IMR-90 (cell line): ENCODE measurements at places on chromosomes 12 and 14. TPM values are rescaled to one million over a fixed set of nuclear protein-coding genes. Genes with fewer than 3 reads are reported as not detected.
A peak's percentile ranks its signal among the peaks of the same experiment; 100 is the strongest.

- no peaks in the 10 kb centered on the region for H3K36me3 ChIP-seq
- no peaks in the 10 kb centered on the region for H3K27me3 ChIP-seq
- no peak overlapping the region for H3K27ac ChIP-seq
- peak; percentile 55 for DNase-seq
These were observed 993.3 kb upstream of the TMEM132C start for GRCh38 chr12:127273626-127274025.

DNA sequence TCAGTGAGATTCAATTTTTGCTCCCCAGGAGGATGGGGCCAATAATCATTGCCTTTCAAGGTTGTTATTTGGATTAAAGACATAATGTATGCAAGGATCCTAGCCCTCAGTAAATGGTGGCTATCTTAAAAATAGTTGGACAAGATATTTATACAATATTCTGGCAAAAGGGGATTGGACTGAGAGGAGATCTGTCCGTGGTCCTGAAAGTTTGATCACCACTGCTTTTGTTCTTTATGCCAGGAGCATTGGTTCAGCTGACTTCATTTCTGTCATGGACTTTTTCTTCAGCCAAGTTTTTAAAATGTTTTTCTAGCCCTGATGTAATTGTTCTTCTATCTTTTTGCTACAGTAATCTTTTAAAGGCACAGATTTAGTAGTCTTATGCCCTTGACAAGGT lies 70.2 kb upstream of the TCL1A start:
- H3K27me3 ChIP-seq: no peaks in the 10 kb centered on the region
- no peaks in the 10 kb centered on the region for H3K4me1 ChIP-seq
- no peak overlapping the region for H3K27ac ChIP-seq
- DNase-seq: peak; percentile 38
- no peaks in the 10 kb centered on the region for H3K36me3 ChIP-seq

DNA sequence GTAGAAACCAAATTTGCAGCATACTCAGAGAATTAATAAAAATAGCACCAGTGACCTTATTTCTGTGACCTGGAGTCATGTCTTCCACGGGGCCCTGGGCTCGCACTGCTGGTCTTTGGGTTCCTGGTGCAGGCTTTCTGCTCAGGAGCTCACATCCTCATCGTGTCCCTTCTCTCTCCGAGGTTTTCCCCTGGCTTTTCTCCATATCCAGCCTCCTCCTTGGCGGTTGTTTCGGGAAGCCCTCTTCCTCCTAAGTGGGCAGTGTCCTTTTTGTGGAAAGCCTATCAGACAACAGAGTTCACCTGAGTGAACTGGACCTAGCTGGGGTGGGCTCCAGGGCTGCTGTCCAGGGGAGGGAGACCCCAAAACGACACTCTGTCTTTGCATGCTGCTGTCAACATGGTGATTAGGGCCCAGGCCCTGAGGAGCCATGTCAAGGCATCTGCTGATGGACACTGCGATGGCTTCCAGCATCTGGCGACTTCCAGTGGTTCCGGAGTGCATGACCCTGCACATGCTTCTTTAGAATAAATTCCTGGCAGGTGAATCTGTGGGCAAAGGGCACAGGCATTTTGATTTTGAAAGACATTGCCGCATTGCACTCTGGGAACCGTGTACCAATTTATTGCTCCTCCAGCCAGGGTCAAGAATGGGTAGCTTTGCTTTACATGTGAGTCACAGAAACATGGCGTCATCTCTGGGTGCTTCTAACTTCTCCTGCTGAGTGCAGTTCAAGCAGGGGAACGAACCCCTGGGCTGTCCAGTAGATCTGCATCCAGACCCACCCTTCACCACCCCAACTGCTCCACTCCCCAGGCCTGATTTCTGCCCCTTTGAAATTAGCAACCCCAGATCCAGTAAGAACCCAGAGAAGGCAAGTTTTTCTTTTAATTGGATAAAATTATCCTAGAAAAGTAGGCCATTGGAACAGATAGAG lies 136.8 kb downstream of the ADGRD1 start:
- no peaks in the 10 kb centered on the region for H3K27me3 ChIP-seq
- DNase-seq: no peak
- H3K27ac ChIP-seq: no peak overlapping the region
- H3K4me1 ChIP-seq: no peaks in the 10 kb centered on the region
- H3K4me3 ChIP-seq: no peak overlapping the region

DNA sequence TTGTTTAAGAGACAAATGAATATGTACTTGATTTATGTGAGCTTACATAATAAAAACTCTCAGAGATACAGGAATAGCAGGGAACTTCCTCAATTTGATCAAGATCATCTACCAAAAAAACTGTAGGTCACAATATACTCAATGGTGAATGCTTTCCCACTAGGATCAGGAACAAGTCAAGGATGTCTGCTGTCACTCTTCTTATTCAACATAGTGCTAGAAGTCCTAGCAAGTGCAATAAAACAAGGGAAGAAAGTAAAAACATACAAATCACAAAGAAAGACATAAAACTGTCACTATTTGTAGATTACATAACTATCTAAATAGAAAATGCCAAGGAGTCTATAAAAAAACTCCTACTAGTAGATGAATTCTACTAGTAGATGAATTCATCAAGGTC lies 41.9 kb upstream of the PAWR start:
- no peak overlapping the region for H3K4me3 ChIP-seq
- no peak for DNase-seq
- no peaks in the 10 kb centered on the region for H3K36me3 ChIP-seq
- no peaks in the 10 kb centered on the region for H3K4me1 ChIP-seq

MYF5 gene
- not detected in 2 replicates for polyA plus RNA-seq

- peak within 1 kb of the TSS; percentile 61 for H3K4me3 ChIP-seq
- no peak within 1 kb of the TSS; the same call in 1 of the 2 replicates for H3K27ac ChIP-seq
- no peaks in the 10 kb centered on the region for H3K36me3 ChIP-seq
- no peak for DNase-seq
- no peaks in the 10 kb centered on the region for H3K27me3 ChIP-seq
These were observed at the start of gene SSTR1 for GRCh38 chr14:38207736-38208617. TSS of gene SSTR1 (plus strand) at chr14:38207904. CDS start at chr14:38209390, 1,486 bp downstream.

C12orf60 gene
- polyA plus RNA-seq: 0.57 and 1.1 TPM in 2 replicates

TMEM132C gene
- not detected in 2 replicates for polyA plus RNA-seq

DNA sequence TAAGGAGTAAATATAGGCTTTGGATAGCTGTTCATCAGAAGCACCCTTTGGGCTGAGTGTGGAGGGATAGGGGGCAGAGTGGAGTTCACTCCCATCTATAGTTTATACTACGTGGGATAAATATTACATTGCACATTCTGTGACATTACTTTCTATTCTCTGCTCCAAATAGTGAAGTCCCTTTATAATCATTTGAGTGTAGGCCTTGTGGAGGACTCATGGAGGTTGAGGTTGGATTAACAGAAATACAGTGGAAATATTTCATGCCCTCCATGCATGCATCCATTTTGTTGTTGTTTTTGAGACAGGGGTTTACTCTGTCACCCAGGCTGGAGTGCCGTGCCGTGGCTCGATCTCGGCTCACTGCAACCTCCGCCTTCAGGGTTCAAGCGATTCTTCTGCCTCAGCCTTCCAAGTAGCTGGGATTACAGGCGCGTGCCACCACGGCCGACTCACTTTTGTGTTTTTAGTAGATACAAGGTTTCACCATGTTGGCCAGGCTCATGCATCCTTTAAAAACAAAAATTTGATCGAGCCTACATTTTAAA lies 1.4 kb downstream of the CHPT1 start:
- H3K4me3 ChIP-seq: peak overlapping the region; percentile 99
- H3K4me1 ChIP-seq: peaks cover 7% of the 10 kb centered on the region
- DNase-seq: peak; percentile 12
- H3K27ac ChIP-seq: no peak overlapping the region
- no peaks in the 10 kb centered on the region for H3K36me3 ChIP-seq

GRCh38 chr14:104913435-104913834 lies 11.2 kb upstream of the PLD4 start:
- H3K4me1 ChIP-seq: peaks cover 2% of the 10 kb centered on the region; the same call in 1 of the 2 replicates
- H3K27ac ChIP-seq: no peak overlapping the region
- DNase-seq: no peak
- peaks cover 29% of the 10 kb centered on the region for H3K27me3 ChIP-seq
- H3K4me3 ChIP-seq: no peak overlapping the region
- H3K36me3 ChIP-seq: no peaks in the 10 kb centered on the region

DNA sequence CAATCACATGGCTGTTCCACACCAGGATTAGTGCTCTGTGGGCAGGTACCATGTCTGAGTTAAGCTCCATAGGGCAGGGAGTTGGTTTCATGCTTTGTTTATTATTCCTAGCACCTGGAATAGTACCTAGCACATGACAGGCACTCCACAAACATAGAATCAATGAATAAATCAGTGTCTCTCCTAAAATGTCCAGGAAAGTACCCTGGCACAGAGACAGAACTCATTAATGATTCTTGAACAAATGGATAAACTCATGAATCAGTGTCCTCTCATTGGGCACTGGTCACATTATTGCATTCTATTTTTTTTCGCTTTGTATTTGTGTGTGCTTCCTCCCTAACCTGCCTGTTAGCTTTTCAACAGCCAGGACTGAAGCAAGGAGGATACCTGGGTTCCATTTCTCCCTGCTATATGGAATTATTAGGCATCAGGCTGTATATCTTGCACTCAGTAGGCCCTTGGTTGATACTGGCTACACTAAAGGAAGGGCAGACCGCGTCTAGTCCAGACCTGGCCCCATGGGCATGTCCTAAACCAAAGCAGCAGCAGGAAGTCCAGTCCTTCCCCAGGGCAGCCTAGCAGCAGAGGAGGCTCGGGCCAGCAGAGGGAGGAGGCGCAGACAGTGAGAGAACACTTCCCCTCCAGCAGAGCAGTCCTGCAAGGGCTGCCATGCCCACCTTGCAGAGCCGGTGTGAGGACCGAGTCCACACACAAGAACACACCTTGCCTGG lies 18.4 kb downstream of the HDAC7 start:
- DNase-seq: no peak
- peaks cover 37% of the 10 kb centered on the region for H3K4me1 ChIP-seq
- no peak overlapping the region for H3K27ac ChIP-seq
- no peaks in the 10 kb centered on the region for H3K27me3 ChIP-seq

GRCh38 chr12:7460375-7461259 lies 16.7 kb upstream of the CD163L1 start:
- H3K4me1 ChIP-seq: no peaks in the 10 kb centered on the region
- H3K4me3 ChIP-seq: no peak overlapping the region
- H3K36me3 ChIP-seq: no peaks in the 10 kb centered on the region
- peak; percentile 51 for DNase-seq
- no peaks in the 10 kb centered on the region for H3K27me3 ChIP-seq
- no peak overlapping the region for H3K27ac ChIP-seq

- H3K27me3 ChIP-seq: no peaks in the 10 kb centered on the region
- DNase-seq: no peak
- H3K36me3 ChIP-seq: no peaks in the 10 kb centered on the region
These were observed 171.4 kb downstream of the KITLG start for GRCh38 chr12:88408823-88409222.
